ENCODE measurements at places on chromosomes 1 and 21. TPM values are rescaled to one million over a fixed set of nuclear protein-coding genes. Genes with fewer than 3 reads are reported as not detected.

OR2T3 gene
- not detected for total RNA-seq

ANKRD35 gene
- 0.64 TPM for total RNA-seq

MRPL20 gene
- 182 TPM for total RNA-seq

RHEX gene
- total RNA-seq = not detected

DMRTA2 gene
- total RNA-seq = 0.08 TPM

TMEM52 gene
- total RNA-seq = 2.4 TPM

IL10 gene
- not detected for total RNA-seq

EXTL1 gene
- total RNA-seq = not detected

ANXA9 gene
- total RNA-seq = not detected

MFAP2 gene
- not detected for total RNA-seq

KCNJ9 gene
- 0.04 TPM for total RNA-seq

KCNJ10 gene
- not detected for total RNA-seq

GCSAML gene
- 3.1 TPM for total RNA-seq

HCRTR1 gene
- total RNA-seq = not detected

ACTN2 gene
- 0.38 TPM for total RNA-seq

OR2M3 gene
- total RNA-seq = not detected

SELENBP1 gene
- total RNA-seq = not detected

CDKN2C gene
- 13.6 TPM for total RNA-seq

CRP gene
- not detected for total RNA-seq

SLC44A5 gene
- total RNA-seq = 0.28 TPM

KCNA3 gene
- total RNA-seq = 17.5 TPM

RNF223 gene
- not detected for total RNA-seq

FCAMR gene
- not detected for total RNA-seq

KLHDC8A gene
- total RNA-seq = not detected

CATSPERE gene
- total RNA-seq = 0.45 TPM
